ENCODE measurements at places on chromosomes 16 and 17.
A peak's percentile ranks its signal among the peaks of the same experiment; 100 is the strongest.

DNA sequence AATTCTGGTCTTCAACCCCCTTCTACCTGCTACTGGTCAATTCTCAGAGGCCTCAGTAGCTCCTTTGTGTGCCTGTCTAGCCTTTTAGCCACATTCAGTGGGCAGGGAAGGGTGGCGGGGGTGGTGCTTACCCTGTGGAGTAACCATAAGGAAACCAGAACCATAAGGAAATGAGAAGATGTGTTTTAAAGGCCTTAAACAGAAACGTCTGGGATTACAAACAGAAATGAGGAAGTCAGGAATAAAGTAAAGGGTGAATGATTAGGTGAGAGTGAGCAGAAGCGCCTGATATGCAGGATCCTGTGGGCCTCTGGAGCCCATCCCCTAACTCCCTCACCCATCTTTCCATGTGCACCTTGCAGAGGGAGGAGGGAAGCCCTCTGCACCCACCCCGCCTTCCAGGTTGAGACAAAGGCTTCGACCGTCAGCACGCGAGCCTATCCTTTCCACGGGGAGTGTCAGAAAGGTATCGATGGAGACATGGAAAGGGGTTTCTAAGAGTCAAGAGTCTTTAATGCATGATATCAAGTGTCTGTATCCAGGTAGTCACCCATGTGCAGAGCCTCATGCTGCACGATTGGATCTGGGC is 20.4 kb downstream of the KIAA0513 start:
- no peak for DNase-seq

DNA sequence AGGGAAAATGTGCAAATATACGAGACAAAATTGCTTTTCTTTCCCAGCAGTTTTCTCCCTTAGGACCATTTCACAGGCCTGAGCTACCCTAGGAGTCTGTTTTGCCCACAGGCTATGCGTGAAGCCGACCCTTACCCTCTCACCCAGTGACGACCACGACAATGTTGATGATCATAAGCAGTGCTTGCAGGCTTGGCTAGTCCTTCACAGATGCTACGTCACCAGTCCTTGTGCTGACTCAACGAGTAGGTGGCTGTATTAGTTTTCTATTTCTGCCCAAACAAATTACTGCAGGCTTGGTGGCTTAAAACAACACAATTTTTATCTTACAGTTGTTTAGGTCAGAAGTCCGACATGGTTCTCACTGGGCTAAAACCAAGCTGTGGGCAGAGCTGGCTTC is 574.6 kb upstream of the HSBP1 start:
- DNase-seq: no peak

GRCh38 chr17:49252148-49252695 is 21.6 kb upstream of the PHOSPHO1 start:
- no peak for DNase-seq

- DNase-seq: peak; percentile 53
Measured at GRCh38 chr16:24151482-24151939, 104.6 kb upstream of the CACNG3 start.

DNA sequence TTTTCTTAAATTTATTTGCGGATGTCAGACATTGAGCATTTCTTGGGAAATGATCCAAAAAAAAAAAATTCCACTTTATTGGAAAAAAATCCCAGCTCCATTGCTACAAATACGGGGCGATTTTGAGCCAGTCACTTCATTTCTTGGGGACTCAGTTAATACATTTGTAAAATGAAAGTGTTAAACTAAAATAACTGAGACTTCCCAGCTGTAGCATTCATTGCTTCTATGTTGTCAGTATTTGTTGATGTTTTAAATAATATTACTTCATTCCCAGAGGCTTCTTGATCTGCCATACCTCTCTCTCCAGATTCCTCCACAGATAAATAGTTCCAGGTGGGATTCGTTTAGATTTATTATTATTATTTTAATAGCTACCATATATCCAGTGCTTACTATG is 77.1 kb upstream of the HS3ST3A1 start:
- no peak for DNase-seq

DNA sequence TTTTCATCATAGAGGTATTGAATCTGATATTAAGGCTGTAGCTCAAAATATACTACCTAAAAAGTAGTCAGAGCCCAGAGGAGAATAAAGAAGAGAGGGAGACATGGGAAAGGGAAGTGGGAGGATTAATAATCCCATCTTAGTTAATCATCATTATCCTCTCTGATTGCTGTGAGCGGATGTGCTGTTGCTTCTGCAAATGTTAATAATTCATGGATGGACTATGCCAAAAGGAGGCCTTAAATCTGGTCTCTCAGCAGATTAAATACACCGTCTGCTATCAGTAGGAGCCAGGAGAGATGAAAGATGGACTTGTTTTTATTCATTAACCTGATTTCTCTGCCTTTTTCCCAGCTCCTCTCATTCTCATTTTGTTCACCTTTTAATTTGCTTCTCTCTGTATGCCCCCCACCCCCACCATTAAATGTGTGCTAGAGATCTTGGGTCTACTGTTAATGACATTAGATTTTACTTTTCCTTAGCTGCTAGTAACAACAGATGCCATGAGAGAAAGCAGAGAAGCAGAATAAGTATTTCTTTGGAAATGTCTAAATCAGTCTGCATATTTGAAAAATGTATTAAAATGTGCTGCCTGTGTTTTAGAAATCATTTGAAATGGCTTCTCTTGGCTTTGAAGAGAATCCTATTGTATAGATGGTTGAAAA is 44.2 kb downstream of the NUP93 start:
- DNase-seq: no peak

DNA sequence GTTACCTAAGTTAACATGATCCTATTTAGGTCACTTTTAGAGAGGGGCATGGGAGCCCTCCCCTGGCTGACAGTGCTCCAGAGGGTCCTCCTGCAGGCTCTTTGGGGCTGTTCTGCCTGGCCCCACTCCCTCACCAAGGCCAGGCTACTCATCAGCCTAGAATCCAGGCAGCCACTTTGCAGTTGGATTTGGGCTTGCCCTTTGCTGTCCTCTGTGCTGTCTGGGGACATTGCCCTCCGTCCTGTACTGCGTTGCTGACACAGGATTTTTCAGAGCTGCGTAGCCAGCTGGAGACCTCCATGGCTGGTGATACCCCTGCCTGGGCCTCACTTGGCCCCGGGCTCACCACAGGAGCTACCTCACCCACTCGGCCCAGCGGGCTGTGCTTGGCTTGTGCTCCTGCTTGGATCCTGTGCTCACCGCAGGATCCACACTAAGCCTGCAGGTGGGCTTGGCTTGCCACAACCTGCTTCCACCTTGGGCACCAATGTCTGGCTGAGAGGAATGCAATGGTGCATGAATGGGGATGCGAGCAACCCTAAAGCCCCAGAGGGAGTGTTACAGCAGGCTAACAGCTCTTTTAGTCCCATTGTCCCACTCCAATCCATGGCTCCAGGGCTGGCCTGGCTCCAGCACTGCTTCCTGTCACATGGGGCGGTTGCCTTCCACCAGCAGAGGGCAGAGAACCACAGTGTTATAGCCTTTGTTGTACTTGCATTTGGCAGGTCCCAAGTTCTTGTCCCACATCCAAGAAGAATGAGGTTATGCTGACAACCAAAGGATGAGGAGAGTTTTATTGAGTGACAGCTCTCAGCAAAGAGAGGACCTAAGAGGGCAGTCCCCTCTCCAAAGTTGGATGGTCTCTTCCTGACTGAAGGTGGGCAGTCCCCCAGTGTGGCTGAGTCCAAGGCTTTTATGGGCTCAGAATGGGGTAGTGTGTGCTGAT is 21.5 kb downstream of the CCL4 start:
- DNase-seq: no peak

DNA sequence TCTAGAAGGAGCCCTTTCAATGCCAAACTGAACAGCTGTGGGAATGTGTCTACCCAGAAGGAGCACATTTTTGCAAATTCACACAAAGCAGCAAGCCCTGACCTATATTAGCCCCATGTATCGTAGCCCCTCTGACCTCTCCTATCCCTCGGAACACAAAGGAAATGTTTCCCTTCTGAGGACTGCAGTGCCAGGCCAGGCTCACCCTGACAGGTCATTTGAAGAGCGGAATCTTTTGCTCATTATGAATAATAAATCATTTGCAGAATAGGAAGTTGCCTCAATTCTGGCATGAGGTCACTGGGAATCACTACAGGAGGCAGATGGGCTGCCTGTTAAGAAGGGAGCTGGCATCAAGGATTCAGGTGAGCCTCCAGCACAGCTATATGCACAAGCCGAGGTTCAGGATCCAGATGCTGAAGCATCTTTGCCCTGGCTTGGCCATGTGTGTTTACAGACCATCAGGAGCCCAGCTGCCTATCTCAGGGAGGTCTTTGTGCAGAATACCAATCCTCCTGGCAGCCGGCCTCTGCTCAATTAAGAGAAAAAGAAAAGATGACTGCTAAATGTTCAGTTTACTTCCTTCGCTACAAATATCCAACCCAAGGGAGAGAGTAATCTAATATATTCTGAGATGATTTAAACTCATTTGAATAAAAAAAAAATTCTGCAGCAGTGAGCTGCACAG is 119.4 kb downstream of the USP31 start:
- DNase-seq: no peak

- no peak for DNase-seq
Measured at GRCh38 chr17:74332017-74332650, 6.1 kb downstream of the KIF19 start.

GRCh38 chr16:30840611-30841010 is 53.3 kb downstream of the BCL7C start:
- DNase-seq: no peak

DNA sequence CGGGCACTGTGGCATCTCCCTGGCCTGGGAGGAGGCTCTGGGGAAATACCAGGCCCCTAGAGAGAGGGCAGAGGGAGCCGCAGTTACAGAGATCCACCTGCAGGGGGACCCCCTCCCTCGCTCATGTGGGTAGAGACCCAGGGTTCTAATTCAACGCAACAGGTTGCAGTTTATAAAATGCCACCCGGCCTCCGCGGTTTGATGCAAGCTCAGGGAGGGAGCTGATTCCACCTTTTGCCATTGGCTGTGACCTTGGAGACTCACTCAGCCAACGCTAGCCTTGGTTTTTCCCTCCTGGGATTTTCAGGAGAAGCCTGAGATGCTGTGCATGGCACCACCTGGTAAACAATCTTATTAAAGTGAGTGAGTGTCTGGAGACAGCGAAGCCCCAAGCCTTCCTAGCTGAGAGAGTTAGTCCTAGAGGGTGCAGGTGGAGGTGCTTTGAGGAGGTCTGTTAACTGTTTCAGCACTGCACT is 12.1 kb downstream of the TTLL6 start:
- peak; percentile 69 for DNase-seq

DNA sequence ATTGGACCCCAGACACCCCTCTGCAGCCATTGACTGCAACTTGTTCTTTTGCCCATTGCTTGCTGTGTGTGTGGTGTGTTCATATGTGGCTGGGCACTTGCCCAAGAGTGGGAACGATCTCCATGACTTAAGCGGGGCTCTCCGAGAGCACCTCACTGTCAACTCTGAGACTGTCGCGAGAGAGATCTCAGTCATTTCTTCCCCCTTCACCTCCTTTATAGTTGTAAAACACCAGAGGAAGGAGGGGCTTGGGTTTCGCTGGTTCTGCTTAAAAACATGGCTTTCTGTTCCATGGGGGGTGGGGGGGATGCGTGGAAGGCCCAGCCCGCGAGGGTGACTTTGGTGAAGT is 7.4 kb downstream of the PHOSPHO1 start:
- DNase-seq: no peak

DNA sequence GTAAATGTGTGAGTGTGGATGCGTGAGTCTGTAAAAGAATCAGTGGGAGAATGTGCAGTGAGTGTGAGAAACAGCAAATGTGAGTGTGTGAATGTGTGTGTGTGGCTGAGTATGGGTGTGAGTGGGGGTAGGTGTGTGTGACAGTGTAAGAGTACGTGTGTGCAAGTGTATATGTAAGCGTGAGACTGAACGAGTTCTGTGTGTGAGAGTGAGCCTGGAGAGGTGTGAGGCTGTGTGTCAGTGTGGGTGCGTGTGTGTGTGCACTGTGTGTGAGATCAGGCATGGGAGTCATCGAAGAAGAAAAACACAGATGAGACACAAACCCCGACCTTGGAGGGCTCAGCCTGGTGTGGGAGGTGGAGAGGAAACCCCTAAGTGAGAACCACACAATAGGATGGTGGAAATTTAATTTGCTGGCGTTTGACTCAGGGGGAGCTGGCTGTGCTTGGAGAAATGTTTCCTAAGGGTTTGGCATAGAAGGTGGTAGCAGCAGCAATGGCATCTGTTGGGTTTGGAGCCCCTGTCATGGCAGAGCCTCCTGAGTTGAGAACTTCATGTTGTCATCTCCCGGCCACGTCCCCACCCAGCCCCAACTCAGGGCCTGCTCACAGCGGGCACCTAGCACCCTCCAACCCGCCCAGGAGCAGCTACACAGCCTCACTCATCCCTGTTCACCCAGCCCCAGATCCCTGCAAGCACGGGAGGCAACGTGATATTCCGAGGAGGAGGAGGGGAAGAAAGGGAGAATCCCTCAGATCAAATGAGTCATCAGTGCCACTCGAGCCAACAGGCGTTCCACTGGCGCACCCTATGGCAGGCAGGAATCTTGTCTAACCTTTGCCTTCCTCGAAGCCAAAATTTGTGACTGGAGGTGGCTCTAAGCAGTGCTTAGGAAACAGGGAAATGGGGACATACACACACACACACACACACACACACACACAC is 14.3 kb upstream of the NUBP1 start:
- DNase-seq: no peak

- no peak for DNase-seq
Measured at GRCh38 chr16:5446623-5447240, 349.1 kb upstream of the EEF2KMT start.

GRCh38 chr16:79651363-79651762 is 50.8 kb upstream of the MAF start:
- no peak for DNase-seq

- DNase-seq: no peak
Measured at GRCh38 chr16:47254756-47255155, 111.0 kb upstream of the NETO2 start.

- no peak for DNase-seq
Measured at GRCh38 chr17:31579265-31579664, 187.8 kb downstream of the RAB11FIP4 start.

GRCh38 chr17:879546-880442 is 97.6 kb downstream of the MRM3 start:
- DNase-seq: peak; percentile 71

GRCh38 chr16:89798832-89799370 is 17.5 kb downstream of the FANCA start:
- no peak for DNase-seq

DNA sequence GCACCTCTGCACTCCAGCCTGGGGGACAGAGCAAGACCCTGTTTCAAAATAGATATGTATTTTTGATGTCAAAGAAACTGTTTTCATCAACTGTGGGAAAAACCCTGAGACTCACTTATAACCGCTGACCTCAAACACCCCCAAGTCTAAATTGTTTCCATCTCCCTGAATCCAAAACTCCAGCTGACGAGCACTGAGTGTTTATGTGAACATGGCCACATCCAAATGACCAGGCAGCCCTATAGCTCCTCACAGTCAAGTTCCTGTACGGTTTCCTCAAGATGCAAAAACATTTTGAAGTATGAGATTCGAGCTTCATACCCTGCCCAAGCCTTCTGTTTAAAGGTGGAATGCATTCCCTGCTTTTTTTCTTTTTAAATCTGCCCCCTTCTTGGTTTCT is 45.3 kb upstream of the ZCCHC14 start:
- DNase-seq: no peak

DNA sequence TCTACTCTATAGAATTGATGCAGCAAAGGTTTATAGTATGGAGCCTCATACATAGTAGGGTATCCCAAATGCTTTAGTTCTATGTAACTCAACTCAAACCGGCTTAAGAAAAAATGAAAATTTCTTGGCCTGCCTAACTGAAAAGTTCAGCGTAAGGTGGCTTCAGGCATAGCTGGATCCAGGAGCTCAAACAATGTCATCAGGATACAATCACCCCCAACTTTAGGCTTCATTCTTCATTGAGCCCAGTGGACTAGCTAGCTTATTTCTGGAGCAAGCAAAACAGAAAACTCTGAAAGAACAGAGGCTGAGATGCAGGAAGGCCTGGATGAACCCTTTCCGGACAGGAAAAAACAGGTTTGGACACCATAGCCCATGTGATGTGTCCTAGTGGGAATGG is 147.5 kb upstream of the HS3ST4 start:
- DNase-seq: no peak

Measured in naive thymus-derived CD4-positive, alpha-beta T cell (primary cell).